ENCODE measurements at places on chromosomes 1 and 21.

DNA sequence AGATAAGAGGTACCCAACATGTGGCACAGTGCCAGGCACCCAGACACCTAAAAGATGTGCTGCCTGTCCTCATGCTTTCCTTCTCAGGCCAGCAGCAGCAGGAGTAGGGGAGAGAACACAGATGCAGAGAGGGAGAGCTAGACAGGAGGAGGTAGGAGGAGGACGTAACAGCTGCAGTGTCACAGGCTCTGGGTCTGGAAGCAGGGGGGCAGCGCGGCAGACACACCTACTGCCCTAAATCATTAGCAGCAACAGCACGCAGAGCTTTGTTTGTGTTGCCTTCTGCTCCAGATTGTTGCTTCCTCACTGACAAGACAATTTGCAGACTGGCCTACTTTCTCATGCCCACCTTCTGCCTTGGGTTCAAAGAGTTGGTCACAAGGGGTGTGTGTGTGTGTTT, 196.7 kb upstream of the DAB1 start:
- DNase-seq: no peak
- no peaks in the 10 kb centered on the region for H3K36me3 ChIP-seq
- peaks cover 2% of the 10 kb centered on the region for H3K4me1 ChIP-seq
- H3K27ac ChIP-seq: no peak overlapping the region
- H3K27me3 ChIP-seq: no peaks in the 10 kb centered on the region
- no peak overlapping the region for H3K4me3 ChIP-seq

GRCh38 chr1:182376936-182377574, 14.5 kb downstream of the GLUL start:
- H3K4me1 ChIP-seq: no peaks in the 10 kb centered on the region
- peaks cover 3% of the 10 kb centered on the region for H3K27me3 ChIP-seq
- H3K4me3 ChIP-seq: no peak overlapping the region
- no peak overlapping the region for H3K27ac ChIP-seq
- peaks cover 9% of the 10 kb centered on the region for H3K36me3 ChIP-seq

DNA sequence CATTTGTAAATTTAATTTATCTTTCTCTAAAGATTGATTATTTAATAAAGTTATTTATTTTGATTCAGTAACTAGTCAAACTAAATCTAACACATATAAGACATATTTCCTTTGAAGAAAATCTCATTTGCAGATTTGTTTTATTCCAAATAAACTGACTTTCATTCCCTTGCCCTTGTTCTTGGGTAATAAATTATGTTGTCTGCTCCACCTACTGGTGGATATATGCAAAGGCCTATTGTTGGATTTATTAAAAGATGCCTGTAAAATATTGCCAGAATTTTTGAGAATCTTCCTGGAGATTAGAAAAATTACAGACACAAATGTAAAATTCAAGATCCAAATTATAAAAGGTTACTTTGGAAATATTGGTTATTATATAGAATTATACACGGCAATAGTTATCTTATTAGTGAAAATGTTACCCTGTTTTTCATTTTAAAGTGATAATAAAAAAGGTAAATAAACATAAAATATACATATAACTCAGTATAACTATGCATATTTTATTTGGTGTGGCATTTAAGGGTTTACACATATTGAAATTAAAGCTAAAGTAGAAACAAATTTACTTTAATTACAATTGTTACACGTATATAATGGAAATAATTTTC, 116.1 kb downstream of the SPATA17 start:
- H3K4me1 ChIP-seq: no peaks in the 10 kb centered on the region
- H3K27me3 ChIP-seq: no peaks in the 10 kb centered on the region
- H3K36me3 ChIP-seq: no peaks in the 10 kb centered on the region
- no peak for DNase-seq
- H3K4me3 ChIP-seq: no peak overlapping the region
- no peak overlapping the region for H3K27ac ChIP-seq

GRCh38 chr1:223737342-223737741, 25.0 kb downstream of the CAPN2 start:
- H3K27ac ChIP-seq: no peak overlapping the region
- DNase-seq: no peak
- no peak overlapping the region for H3K4me3 ChIP-seq
- H3K36me3 ChIP-seq: peaks cover 47% of the 10 kb centered on the region

GRCh38 chr1:9289711-9290485, 2.8 kb upstream of the SPSB1 start:
- H3K4me1 ChIP-seq: peaks cover 33% of the 10 kb centered on the region
- DNase-seq: no peak
- H3K27ac ChIP-seq: peak overlapping the region; percentile 41
- peaks cover 7% of the 10 kb centered on the region for H3K27me3 ChIP-seq
- H3K36me3 ChIP-seq: peaks cover 29% of the 10 kb centered on the region
- no peak overlapping the region for H3K4me3 ChIP-seq

DNA sequence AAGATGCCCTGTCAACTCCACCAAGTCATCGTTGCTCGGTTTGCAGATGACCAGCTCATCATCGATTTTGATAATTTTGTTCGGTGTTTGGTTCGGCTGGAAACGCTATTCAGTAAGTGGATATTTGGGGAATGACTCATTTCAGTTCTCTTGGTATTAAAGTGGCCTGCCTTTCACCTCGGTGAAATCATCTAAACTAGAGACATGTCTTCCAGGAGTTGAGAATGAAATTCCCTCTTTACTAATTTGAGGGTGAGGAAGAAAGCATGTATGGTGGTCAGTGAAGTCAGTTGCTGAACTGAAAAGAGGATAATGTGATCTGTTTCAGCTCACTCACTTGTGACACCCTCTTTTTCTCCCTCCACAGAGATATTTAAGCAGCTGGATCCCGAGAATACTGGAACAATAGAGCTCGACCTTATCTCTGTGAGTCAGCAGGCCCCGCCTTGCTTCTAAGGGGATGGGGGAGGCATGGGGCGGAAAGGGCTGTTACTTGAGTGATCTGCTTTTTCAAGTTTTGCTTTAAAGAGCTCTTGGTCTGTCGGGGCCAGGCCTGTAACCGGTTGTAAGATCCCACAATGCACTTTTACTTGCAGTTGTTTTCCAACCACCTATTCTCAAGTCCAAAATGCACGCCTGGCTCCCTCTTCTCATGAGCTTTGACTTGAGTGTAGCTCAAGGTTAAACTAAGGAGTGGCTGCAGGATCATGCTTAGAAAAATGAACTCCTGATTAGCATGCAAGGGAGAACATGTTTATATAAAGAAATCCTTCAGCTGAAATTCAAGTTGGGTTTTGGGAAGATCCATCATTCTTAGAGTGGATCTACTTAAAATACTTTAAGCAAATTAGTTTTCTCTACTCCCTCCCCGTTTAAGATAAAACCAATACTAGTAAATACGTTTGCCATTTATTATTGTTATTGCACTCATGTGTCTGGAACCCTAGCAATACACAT, 59.8 kb downstream of the CAPN2 start:
- H3K27me3 ChIP-seq: no peaks in the 10 kb centered on the region
- H3K4me3 ChIP-seq: no peak overlapping the region
- no peak for DNase-seq
- H3K36me3 ChIP-seq: peaks cover 75% of the 10 kb centered on the region
- peak overlapping the region; percentile 38 for H3K27ac ChIP-seq

GRCh38 chr1:205933671-205934618, 9.3 kb downstream of the SLC26A9 start:
- H3K36me3 ChIP-seq: no peaks in the 10 kb centered on the region
- DNase-seq: no peak
- no peaks in the 10 kb centered on the region for H3K4me1 ChIP-seq
- H3K27me3 ChIP-seq: peaks cover 22% of the 10 kb centered on the region

DNA sequence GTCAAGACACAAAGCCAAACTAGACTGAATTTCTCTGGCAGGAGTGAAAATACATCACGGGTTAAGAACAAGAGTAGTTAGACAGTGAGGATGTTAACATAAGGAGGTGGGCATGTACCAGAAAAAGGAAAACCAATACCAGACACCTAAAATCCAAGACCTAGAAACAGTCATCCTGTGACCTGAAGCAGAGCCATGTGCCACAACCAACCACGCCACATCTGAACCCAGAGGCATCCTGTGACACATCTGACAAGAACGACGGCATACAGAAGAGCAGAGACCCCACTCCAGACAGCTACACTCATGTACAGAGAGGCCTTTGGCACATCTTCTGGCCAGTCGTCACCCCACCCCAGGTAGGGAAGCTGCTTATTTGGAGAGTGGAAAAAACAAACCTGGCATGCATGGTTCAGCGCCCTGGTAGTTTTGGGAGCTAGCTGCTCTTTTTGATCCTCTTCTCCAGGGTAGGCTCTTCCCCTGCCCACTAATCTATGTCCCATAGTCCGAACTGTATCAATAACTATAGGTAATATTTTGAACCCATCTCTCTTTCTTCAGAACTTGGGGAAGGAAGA, 72.1 kb downstream of the SLC45A1 start:
- no peak overlapping the region for H3K4me3 ChIP-seq
- no peaks in the 10 kb centered on the region for H3K27me3 ChIP-seq
- H3K36me3 ChIP-seq: peaks cover 48% of the 10 kb centered on the region

DNA sequence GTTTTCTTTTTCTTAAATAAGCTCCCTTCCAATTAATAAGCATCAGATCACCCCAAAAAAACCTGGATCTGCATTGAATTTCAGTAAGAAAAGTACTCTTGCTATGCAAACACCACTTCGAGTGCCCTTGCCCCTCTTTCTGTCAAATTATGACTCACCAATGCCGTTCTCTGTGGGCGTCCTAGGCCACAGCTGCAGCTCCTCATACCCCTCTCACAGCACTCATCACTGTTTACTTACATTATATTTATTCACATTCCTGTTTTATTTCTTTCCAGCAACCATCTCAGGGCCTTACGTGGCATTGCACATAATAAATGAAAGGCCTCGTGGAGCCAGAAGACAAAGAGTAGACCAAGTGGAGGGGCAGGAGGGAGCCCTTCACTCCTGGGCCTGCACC, 99.1 kb upstream of the CTTNBP2NL start:
- H3K4me3 ChIP-seq: no peak overlapping the region
- H3K4me1 ChIP-seq: no peaks in the 10 kb centered on the region
- DNase-seq: no peak
- no peak overlapping the region for H3K27ac ChIP-seq
- peaks cover 12% of the 10 kb centered on the region for H3K27me3 ChIP-seq

GRCh38 chr1:4939266-4939665, 284.9 kb downstream of the AJAP1 start:
- no peak for DNase-seq
- H3K4me1 ChIP-seq: no peaks in the 10 kb centered on the region
- no peaks in the 10 kb centered on the region for H3K27me3 ChIP-seq

GRCh38 chr1:2049225-2049717, 940 bp upstream of the PRKCZ start:
- DNase-seq: no peak
- peaks cover 20% of the 10 kb centered on the region for H3K27me3 ChIP-seq
- H3K4me1 ChIP-seq: peaks cover 19% of the 10 kb centered on the region

- no peak overlapping the region for H3K4me3 ChIP-seq
- no peaks in the 10 kb centered on the region for H3K4me1 ChIP-seq
- no peak for DNase-seq
- no peaks in the 10 kb centered on the region for H3K27me3 ChIP-seq
Observed at GRCh38 chr1:118042501-118042900, 113.0 kb downstream of the WDR3 start.

DNA sequence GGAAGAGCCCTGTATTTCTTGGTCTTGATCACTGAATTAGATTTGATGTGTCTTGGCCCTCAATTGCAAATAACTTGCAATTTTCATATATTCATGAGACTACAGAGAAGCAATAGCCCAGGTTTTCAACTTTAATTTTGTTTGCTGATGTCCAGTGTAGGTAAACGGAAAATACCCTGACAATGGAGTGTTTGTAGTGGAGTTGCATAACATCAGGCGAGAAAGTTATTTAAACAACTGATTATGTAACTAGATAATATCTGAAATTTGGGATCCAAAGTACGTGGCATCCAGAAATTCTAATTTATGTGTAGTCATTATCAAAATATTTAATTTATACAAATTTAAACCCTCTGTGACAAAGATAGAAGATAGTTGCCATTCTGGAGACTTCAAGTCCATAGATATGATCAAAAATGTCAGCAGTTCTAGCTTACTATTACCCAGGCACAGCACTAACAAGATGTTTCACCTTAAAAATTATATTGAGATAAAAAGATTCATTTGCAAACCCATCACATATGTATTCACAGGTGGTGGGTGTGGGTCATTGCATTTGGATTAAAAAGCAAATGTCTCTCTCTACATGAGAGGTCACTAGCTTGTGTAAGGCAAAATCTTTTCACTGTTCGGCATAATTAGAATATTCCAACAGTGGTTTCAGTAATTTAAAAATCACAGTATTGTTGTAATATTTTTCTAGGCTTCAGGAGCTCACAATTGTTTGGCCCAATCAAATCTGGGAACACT, 150.7 kb downstream of the KCTD3 start:
- H3K36me3 ChIP-seq: no peaks in the 10 kb centered on the region
- no peak overlapping the region for H3K27ac ChIP-seq
- no peaks in the 10 kb centered on the region for H3K4me1 ChIP-seq
- no peaks in the 10 kb centered on the region for H3K27me3 ChIP-seq
- DNase-seq: no peak

- H3K27ac ChIP-seq: no peak overlapping the region
- H3K4me3 ChIP-seq: no peak overlapping the region
- no peaks in the 10 kb centered on the region for H3K4me1 ChIP-seq
- no peak for DNase-seq
- no peaks in the 10 kb centered on the region for H3K27me3 ChIP-seq
- no peaks in the 10 kb centered on the region for H3K36me3 ChIP-seq
Observed at GRCh38 chr1:5198328-5198727, 543.9 kb downstream of the AJAP1 start.

GRCh38 chr1:27507960-27508665, 18.1 kb upstream of the WASF2 start:
- H3K4me3 ChIP-seq: no peak overlapping the region
- no peaks in the 10 kb centered on the region for H3K4me1 ChIP-seq
- no peaks in the 10 kb centered on the region for H3K36me3 ChIP-seq
- DNase-seq: no peak
- no peak overlapping the region for H3K27ac ChIP-seq

GRCh38 chr1:20891091-20891490, 104.0 kb upstream of the HP1BP3 start:
- H3K4me1 ChIP-seq: no peaks in the 10 kb centered on the region
- peaks cover 15% of the 10 kb centered on the region for H3K36me3 ChIP-seq
- no peak for DNase-seq
- H3K4me3 ChIP-seq: no peak overlapping the region

DNA sequence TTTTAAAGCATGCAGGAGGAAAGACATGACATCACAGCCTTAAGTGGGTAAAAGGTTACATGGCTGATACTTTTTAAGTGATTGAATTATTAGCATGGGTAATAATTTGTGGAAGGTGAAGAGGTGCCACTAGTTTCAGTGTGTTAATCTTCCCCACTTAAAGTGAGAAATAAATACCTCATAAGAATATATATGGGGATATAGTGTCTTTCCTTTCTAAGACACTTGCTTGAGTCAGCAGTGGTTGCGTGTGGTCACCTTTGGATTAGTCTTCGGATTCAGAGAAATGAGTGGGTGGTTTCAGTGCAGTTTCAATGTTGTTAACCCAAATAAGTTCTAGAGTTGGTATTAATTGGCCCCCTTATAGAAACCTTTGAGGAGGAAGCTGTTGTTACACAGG, 94.1 kb downstream of the ADGRL2 start:
- no peak overlapping the region for H3K4me3 ChIP-seq
- no peak overlapping the region for H3K27ac ChIP-seq
- no peaks in the 10 kb centered on the region for H3K27me3 ChIP-seq
- H3K4me1 ChIP-seq: no peaks in the 10 kb centered on the region
- no peaks in the 10 kb centered on the region for H3K36me3 ChIP-seq

Measured in activated CD4-positive, alpha-beta memory T cell treated with anti-CD3 and anti-CD28 coated beads, Interleukin-2, amount 10 ng/mL, durations not matched to agents 7 days and 5 days (primary cell).